NCI-H2081 (cell line): ENCODE measurements at places on chromosomes 12 and 14.

DNA sequence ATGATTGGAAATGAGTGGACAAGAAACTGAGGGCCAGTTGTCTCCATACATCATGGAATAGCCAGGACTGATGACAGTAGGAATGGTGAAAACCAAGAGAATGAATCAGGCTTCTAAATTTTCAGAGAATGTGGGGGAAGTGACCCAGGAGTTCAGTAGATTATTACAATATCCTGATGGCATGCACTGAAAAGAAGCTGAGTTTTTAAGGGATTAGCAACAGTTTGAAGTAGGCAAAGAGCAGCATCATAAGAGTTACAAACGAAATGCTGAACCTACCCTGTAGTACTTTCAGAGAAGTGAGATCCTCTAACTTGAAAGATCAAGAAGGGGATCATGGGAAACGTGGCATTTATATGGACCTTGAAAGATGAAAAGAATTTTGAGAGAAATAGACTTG lies 13.2 kb downstream of the SLC2A14 start:
- DNase-seq: no peak

DNA sequence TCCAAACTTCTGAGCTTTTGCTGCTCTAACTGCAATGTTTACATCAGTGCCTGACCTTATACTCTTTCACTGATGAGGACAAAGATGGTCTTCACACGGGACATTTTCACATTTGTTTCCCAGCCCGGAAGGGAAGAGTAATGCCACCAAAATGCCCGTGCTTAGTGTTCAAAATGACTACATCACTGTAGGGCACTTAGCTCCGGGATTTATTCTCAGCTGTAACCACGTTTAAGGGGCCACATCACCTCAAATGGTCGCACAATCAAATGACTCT lies 2.9 kb downstream of the GSG1 start:
- DNase-seq: no peak

GRCh38 chr12:127231371-127231770 lies 1035.6 kb upstream of the TMEM132C start:
- DNase-seq: no peak

GRCh38 chr14:104432611-104433231 lies 146.8 kb upstream of the C14orf180 start:
- DNase-seq: no peak

GRCh38 chr14:34237677-34238076 lies 224.4 kb downstream of the SPTSSA start:
- no peak for DNase-seq

DNA sequence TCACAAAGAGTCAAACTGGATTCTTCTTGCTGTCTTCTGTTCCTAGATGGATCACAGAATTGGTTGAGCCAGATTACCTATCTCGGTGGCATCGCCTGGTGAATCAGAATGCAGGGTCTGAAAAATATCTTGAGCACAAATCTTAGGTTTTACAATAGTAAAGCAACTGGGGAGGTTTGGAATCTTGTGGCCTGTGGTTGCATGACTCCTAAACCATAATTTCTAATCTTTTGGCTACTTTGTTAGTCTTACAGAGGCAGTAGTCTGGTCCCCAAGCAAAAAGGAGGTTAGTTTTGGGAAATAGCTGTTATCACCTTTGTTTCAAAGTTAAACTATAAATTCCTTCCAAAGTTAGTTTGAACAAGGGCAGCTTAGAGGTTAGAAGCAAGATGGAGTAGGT lies 1488.5 kb upstream of the FLRT2 start:
- no peak for DNase-seq

DNA sequence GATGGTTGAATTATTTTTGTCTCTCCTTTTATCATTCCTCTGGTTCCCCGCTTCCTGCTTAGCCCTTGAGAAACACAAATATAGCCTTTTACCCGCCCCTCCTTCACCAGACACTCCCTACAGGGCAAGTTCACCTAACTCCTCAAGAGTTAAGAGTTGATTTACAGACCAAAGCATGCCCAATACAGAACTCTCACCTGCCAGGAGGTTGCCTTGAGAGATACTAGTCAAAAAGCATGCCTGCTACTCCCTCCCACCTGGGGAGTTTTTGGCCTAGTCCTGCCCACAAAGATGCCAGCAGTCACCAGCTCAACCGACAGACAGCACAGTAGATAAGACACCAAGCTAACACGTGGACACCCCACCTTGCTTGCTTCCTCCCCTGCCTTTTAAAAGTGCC lies 11.2 kb downstream of the LGMN start:
- no peak for DNase-seq

- no peak for DNase-seq
These were observed 67.8 kb downstream of the CD163L1 start for GRCh38 chr12:7376196-7376595.

DNA sequence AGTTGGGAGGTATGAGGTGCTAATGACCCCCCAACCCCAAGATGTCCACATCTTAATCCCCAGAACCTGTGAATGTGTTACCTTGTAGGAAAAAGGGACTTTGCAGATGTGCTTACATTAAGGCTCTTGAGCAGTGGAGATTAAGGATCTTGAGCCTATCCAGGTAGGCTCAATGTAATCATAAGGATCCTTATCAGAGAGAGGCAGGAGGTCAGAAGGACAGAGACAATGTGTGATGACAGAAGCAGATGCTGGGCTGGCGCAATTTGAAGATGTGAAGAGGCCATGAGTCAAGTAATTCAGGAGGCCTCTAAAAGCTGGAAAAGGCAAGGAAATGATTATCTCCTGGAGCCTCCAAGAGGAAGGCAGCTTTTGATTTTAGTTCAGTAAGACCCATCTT lies 90.4 kb upstream of the MAX start:
- no peak for DNase-seq
